ENCODE measurements at places on chromosomes 7 and 10.

- no peak for DNase-seq
Observed at GRCh38 chr7:127154958-127155357, 97.8 kb downstream of the GRM8 start.

- DNase-seq: no peak
Observed at GRCh38 chr7:36742911-36743775, 18.8 kb upstream of the AOAH start.

DNA sequence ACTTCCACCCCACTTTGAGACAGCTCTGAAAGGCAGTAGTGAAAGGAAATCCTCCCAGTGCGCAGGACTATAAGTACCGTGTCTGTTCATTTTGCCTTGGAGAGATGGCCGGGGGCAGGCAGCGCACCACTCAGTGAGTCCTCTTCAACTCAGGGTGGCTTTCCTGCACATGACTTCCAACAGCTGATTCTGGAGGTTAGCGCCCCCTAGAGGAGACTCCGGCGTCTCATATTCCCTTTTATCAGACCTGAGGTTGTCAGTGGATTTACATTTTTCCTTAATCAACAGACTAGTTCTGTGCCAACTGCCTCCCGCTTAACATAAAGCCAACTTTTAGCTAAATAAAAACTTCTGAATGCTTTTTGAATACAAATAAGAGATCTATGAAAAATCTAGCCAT, 101.0 kb downstream of the HERPUD2 start:
- no peak for DNase-seq

GRCh38 chr10:13686331-13686752, 99.6 kb downstream of the PRPF18 start:
- DNase-seq: peak; percentile 71

- peak; percentile 88 for DNase-seq
Observed at GRCh38 chr7:51162724-51163329, 153.8 kb downstream of the COBL start.

DNA sequence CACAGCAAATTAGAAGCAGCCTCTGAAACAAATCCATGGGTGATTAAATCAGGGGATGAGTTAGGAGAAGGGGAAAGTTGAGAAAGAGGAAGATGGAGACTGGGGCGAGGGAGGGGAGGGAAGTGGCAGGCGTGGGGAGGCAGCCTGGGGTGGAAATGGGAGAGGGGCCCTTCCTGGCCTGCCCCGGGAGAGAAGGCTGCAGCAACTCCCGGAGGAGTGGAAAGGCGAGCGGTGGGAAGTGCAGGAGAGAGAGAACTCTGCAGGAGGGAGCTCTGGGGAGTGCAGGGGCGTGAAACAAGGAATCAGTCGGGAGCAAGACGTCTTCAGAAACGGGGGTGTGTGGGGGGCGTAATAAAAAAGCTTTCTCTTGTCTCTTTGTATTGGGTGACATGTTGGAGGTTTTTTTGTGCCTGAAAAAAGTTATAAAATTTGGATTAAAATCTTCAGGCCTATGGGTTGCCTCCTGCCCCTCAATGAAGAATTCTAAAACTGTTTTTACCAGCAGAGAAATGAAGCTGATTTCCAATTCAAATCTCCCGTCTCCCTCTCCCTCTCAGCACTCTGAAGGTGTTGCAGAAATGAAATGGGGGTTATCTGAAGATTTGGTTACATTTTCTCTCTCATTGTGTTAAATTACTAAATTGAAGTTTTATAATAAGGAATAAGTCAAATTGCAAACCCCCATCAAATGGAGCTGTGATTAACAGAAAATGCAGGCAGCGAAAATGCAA, 4.7 kb upstream of the UNCX start:
- DNase-seq: no peak

GRCh38 chr7:111919631-111920179, 286.5 kb downstream of the DOCK4 start:
- DNase-seq: peak; percentile 53

DNA sequence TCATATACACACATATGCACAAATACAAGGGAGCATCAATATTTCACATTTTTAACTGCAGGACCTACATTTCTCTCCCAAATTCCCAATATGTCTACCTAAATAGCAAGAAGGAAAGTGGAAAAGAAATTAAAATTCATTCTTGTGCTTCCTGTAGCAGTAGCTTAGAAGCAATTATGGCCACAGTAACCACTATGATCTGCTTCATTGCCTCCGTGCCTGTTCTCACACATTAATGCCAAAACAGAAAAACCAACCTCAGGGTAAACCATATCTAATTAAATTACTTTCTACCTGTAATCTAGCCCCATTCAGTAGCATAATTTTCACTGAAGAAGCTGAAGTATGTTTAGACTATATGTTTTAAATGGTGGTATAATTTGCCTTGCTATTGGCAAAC, 55.2 kb downstream of the HYCC1 start:
- no peak for DNase-seq

- no peak for DNase-seq
Observed at GRCh38 chr10:77457721-77458120, 179.9 kb downstream of the KCNMA1 start.

GRCh38 chr10:20768843-20769242, 128.3 kb downstream of the NEBL start:
- DNase-seq: peak; percentile 48

DNA sequence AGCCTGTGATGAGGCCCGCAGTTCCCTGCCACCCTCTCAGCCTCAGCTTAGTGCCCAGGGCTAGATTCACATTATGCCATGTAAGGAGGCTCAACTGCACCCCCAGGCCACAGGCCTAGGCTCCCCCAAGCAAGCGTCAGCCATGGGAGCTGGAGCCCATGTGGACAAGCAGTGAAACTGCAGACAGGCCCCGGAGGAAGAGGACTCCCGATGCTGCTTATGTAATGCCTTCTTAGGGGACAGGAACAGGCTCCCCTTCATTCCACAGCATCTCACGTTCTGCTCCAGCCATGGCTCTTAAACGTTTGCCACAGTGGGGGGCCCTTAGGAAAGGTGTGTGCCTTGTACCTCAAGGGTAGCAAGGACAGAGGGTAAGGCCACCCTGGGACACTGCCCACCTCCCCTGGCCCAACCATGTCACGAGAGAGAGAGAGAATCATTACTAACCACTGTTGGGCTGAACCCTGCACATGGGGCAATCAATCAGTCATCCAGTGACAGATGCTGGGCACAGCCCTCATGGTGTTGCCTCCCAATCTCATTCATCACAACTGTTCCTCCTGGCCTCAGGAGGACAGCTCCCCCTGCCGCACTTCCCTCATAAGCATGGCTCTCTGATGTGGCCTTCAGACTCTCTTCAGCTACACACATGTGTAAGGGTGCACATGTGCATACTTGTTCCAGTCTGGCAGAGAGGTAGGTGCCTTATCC, 263.0 kb downstream of the GRID1 start:
- no peak for DNase-seq

DNA sequence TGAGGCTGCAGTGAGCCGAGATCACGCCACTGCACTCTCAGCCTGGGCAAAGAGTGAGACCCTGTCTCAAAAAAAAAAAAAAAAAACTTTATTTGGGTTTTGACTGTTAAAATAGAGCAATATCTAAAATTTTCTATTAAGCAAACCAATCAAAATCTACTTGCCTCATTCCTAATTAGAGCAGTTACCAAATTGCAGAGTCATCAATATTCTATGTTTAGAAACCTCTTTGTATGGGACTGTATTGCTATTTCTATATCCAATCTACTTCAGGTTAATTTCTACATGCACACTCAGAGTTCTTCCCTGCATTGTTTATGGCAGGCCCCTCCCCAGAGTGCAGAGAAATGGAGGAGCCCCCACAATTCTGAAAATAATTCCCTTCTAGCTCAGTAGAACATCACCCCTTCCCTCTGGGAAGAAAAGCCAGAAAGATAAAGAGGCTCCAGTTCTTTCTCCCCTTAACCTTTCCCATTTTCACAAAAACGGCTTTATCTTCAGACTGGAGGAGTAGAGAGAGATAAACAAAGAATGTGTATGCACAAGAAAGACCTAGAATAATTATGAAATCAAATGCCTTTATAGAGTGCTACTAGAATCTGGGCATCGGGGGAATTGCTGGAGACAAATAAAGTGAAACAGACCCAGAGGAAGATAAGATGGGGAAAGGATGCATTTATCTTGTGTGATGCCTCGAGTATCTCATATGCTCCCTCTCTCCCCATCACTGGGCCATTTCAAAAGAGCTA, 17.9 kb downstream of the SCRN1 start:
- DNase-seq: no peak

GRCh38 chr7:133962646-133963045, 164.5 kb upstream of the LRGUK start:
- DNase-seq: no peak

Measured in cardiac fibroblast (primary cell).